ENCODE measurements at places on chromosomes 5 and 9.
A peak's percentile ranks its signal among the peaks of the same experiment; 100 is the strongest.

DNA sequence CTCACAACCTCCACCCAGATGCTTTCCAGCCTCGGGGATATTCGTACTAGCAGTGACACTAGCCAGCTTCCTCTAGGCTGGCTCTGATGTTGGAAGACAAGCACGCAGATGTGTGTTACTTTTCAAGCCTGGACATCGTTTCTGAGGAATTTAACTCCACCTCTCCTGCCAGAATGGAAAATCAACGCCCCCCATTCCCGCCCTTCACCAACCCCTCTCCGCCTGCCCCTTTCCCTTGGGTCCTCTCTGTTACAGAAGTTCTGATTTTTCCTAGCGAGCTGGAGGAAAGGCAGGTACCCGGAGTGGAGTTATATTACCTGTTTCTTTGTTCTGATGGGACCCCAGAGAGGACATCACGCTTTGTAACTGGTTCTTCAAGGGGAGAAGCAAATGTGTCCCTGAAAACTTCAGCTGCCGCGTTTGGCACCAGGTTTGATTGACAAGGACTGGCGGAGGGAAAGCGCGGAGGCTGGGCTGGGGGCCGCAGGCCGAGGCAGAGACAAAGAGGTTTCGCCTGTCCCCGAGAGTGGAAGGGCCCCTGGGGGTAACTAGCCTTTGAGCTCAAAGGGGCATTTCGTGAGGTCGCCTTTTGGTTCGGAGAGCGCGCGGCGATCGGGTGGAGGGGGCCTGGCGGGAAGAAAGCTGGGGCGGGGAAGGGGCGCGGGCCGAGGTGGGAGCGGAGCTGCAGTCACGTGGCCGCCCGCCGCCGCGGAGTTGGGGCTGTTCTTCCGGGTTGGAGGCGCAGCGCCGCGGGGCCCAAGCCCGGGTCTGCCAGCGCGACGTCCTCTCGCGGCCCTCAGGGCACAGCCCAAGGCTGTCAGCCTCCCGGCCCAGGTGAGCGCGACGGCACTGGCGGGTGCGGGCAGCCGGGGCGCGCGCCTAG is at the start of gene NNT:
TSS of gene NNT (plus strand) at position 720 of the 883 bp plus-strand sequence. CDS start 6,016 bp downstream, outside the sequence.
- DNase-seq: peak; percentile 76

DNA sequence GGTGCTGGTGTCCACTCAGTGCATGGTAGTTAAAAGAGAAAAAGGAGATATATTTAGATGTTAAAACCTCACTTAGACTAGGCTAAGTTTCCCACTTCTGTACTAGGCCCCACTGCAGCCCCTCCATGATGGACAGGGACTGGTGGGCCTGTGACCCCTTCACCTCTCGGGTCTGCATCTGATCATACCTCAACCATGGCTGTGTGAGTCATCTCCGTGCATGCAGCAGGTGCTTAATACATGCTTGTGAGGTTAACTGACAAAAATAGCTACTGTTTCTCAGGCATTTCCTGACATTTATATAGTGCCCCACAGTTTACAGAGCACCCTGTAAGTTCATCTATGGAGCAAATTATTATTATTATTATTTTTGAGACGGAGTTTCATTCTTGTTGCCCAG is 8.4 kb upstream of the URM1 start:
- no peak for DNase-seq

DNA sequence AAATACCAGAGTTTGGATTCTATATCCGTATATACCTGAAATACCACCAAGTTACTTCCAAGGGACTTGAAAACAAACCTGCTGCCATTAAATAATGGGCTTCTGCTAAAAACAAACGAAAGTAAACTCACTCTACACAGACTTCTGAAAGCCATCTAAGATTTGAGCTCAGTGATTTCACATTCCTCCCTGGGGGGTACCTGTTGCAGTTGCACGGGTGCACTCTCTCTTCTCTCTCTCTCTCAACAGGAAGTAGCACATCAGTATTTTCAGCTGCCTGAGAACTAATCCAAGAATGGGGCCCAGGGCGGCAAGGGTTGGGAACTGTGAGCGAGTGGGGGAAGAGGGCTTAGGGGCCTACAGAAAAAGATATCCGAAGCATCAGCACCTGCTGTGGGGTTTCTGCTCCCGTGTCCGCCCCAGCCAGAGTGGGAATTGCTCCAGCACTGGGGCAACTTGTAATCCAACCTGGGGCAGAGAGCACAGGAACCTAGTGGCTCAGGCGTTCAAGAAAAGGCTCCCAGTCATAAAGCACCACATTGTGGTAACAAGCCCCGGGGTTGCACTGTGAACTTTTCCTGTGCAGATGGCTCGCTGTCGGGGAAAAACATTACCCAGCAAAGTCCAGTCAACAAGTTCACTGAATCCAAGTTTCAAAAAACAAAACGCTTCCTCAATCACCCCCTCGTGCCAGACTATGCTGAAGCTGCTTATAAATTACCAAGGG is 99.8 kb downstream of the EFNA5 start:
- DNase-seq: no peak

DNA sequence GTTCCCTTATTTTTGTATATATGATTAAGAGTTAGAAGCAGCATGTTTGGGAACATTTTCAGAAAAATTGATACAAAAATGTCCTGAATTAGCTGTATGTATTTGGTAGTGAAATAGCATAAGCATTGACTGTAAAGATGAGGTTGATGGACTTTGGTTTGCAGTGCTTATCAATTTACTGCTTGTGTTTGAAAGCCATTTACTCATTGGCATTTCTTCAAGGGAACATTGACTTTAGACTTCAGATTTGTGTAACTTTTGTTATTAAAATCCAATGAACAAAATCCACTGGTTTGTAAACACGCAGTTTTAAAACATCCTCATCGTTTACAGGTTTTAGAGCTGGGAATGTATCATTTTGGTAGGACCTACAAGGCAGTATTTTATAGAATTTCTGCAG is 61.3 kb downstream of the KDM4C start:
- no peak for DNase-seq

GRCh38 chr5:154598021-154598420 is 120.0 kb upstream of the HAND1 start:
- no peak for DNase-seq

- DNase-seq: no peak
These were observed 89.7 kb upstream of the ADRA1B start for GRCh38 chr5:159826351-159827214.

DNA sequence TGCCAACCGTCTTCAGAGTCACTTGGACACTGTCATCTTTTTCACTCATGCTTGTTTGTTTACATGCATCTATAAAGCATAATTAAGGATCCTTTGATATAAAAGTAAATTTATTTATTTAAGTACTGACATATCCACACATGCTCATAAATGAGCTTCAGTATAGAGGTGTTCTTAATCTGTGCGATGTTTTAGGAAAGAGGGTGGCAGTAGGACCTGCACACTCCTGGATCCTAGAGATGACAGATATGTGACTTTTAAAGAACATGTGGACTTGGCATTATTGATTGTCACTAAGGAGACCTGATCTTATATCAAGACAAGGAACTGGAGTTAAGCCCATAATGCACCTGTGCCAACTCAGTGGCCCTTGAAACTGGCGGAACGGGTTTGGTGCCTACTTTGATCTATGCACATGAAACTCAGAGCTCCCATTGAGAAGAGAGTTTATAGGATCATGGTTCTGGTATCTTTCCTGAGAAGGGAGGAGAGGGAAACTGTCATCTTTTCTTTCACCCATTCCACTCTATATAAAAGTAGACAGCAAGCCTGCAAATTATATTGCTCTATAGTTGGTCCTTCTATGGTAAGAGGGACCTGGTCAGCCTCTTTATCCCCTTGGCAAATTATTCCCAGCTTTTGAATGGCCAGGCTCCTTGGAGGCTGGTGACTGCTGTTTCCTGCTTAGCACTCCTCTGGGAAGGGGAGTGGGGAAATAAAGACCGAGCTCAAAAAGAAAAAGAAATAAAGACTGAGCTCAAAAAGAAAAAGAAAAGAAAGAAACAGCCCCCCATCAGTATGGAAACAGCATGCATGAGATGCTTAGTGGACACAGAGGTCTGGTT is 57.8 kb upstream of the LIFR start:
- DNase-seq: no peak

DNA sequence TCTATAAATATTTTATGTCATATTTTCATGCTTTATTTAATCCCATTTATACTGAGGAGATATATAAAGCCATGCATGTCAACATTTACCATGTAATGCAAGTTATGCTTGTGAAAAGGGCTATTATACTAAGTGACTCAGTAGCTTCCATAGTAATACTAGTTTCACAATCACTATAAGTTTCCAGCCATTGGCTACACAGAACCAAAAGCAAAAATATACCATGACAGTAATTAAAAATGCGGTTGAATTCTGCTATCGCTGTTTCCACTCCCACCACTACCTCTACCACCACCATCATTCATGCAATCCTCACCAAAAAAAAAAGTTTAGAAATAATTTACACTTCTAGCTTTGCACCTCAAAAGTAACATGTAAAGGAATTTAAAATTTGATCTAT is 60.2 kb downstream of the MLLT3 start:
- DNase-seq: no peak

DNA sequence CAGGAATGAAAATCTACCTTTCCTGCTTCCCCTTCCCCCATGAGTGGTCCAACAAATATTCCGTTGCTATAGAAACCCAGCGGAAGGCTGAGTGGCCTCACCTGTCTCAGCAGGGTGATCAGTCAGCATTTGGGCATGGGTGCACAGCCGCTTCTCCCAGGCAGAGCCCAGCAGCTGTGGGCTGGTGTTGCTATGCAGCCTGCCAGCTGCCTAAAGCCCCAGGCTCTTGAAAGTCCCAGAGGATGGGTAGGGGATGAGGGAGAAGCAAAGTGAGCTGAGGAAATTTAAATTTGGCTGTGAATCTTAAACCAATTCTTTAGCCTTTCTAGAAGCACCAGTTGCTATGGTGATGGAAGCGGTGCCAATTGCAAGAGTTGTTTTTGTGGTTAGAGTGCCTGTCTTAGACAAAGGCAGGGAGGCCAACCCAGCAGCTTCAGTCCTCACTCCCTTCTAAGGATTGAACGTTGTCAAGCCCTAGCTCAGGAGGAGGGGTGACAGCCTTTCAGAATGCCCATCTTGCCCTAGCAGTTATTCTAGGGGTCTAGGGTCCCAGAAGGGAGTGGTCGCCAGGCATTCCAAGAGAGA is 151.5 kb upstream of the PITX1 start:
- no peak for DNase-seq

- DNase-seq: no peak
These were observed 75.9 kb downstream of the TRIO start for GRCh38 chr5:14218897-14219573.

DNA sequence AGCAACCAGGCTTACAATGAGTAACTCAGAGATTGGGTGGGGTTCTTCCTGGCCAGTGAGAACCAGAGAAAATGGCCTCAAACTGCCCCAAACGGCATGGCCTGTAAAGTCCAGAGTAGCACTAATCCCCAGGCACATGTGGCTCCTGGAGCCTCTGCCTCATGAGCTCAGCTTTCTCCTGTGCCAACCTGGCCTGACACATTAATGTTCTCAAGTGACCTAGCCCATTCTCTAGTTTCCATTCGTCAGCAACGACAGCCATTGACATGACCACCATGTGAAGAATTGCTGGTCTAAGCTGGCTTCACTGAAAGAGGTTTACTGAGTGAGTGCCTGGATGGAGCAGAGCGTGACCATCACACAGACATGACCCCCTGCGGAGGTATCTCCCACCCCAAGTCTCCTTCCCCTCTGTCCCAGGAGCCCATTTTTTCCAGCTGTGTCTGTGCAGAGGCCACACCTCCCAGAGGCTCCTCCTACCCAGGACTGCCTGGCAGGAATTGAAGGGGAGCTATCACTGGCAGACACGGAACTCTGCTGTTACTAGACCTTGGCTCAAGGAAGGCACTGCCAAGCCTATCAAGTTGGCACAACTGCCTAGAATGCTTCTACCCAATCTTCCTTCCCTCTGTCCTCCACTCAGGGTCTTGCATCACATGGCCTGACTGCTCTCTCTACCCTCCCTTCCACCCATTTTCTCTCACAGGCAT is 59.0 kb upstream of the BOD1 start:
- no peak for DNase-seq

GRCh38 chr9:251398-251797 is 36.7 kb downstream of the DOCK8 start:
- no peak for DNase-seq

- no peak for DNase-seq
These were observed 180.0 kb downstream of the FGF18 start for GRCh38 chr5:171599411-171599810.

GRCh38 chr5:74314906-74315305 is 325.6 kb downstream of the ENC1 start:
- DNase-seq: no peak

GRCh38 chr5:181217803-181218062 is 5.3 kb upstream of the TRIM41 start:
- DNase-seq: no peak

DNA sequence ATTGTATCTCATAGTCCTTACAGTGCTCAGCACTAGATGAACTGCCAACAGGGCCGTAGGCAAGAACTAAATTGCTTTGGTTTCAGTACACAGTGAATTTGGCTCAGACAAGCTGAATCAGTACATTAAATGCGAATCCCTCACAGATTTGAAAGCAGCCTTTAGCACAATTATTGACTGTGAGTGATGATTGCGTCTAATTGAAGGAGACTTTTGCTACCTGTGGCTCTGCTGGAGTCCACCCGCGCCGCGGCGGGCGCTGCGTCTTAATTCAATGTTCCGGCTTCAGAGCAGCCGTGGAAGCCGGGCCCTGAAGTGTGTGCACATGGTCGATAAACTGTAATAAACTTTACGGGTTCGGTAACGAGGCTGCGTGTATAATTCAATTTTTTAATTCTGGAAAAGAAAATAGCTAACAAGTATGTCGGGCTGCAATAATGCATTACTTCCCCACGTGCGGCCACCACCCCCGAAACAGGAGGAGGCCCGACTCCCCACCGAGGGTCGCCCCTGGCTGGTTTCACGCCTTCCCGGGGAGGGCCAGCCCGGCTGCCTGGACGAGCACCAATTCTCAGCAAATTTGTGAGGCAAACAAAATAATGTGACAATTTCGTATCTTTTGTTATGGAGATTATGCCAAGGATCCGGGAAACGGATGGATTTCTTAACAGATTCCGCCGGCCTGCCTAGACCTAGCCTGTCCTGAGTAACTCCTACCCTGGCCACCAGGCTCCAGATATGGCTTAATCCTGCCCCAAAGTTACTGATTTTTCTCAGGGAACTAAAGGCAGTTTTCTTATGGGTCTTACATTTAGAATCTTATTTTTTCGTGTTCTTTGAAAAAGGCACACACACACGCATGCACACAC is 269.4 kb upstream of the IRX1 start:
- DNase-seq: no peak

DNA sequence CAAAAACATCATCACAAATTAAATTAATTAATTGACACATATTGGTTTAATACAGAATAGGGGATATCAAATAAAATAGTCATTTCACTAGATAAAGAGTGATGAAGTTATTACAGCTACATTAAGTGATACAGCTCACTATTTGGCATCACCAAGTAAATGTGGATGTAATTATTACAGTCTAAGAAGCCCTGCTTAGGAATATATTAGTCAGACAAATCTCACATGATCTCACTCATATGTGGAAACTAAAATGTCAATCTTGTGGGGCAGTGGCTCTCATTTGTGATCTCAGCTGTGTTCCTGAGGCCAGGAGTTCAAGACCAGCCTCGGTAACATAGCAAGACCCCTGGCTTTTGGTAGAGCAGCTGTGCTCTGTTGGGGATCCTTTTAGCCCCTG is 233.4 kb upstream of the RGMB start:
- DNase-seq: no peak

Data from HuH-7.5 (cell line).